ENCODE measurements at places on chromosomes 7 and 10.

DNA sequence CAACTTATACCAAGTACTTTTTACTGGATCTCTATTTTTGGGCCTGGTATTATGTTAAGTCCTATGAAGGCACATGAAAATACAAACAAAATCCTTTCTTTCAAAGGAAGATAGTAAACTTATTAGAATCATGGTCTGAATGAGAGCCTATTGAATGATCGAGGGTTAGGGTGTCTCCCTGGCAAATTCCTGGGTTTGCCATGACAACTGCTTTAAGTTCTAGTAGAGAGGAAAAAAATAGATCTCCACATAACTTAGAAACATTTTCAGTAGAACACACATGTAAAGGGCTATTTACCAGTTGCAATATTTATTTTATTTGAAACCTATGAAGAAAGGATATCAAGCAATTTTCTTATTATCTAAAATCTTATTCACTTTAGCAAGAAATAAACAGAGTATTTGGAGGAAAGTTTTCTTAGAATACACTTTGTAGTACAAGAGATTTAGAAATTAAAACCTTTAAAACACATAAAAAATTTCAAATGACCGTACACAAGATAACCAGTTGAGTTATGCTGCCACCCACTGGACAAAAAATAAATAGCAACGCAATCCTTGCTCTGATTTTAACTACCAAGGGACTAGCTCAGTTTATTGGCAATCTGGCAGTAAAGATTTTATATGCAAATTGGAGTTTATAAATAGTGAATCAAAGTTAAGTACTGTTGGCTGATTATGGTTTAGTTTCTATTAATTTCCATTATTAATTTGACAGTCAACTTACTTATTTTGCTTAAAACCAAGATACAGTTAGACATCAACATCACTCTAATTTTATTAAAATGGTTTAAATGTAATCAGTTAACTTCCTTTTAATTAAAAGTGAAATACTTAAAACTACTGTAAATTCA, 33.9 kb downstream of the CACUL1 start:
- DNase-seq = no peak

DNA sequence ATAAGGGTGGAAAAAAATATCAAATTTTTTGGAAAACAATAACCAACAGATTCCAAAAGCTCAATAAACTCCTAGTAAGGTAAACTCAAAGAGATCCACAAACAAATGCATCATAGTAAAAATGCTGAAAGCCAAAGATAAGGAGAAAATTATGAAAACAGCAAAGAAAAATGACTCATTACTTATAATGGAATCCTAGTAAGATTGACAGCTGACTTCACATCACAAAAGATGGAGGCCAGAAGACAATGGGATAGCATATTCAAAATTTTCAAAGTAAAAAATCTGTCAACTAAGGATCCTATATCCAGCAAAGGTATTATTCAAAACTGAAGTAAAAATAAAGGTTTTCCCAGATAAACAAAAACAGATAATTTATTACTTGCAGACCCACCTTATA, 183.4 kb upstream of the VIPR2 start:
- DNase-seq = no peak

DNA sequence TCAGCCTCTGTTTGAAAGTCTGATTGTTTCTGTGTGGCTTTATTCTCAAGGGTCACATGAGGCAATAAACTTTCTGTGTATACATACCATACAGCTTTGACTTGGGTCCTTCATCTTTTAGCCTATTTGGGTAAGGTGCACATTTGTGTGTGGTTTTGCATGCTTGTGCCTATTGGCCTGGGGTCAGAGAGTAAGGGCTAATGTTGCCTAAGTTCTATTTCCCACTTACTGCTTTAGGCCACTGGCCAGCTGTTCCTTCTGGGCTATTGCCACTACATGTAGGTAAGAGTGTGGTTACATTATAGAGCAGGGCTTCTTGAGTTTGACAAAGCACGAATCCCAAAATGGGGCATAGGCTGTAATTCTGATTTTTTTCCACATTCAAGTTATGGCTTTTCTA, 21.8 kb downstream of the BBIP1 start:
- DNase-seq = no peak

GRCh38 chr7:151378011-151378410, 31.8 kb downstream of the WDR86 start:
- no peak for DNase-seq

GRCh38 chr7:52715701-52716100, 319.7 kb upstream of the POM121L12 start:
- DNase-seq = no peak
